ENCODE measurements at places on chromosomes 13 and 19.

DNA sequence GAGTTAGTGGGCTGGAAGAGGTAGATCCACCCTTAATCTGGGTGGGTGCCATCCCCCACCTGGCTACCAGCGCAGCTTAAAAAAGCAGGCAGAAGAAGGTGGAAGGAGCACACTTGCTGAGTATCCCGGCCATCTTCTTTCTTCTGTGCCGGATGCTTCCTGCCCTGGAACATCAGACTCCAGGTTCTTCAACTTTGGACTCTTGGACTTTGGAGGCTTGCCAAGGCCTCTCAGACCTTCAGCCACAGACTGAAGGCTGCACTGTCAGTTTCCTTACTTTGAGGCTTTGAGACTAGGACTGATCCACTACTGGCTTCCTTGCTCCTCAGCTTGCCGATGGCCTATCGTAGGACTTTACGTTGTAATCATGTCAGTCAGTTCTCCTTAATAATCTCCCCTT lies 127.6 kb upstream of the GPC6 start:
- H3K4me3 ChIP-seq, result no peak overlapping the region
- no peaks in the 10 kb centered on the region for H3K4me1 ChIP-seq
- H3K27ac ChIP-seq, result no peak overlapping the region
- no peaks in the 10 kb centered on the region for H3K27me3 ChIP-seq

DNA sequence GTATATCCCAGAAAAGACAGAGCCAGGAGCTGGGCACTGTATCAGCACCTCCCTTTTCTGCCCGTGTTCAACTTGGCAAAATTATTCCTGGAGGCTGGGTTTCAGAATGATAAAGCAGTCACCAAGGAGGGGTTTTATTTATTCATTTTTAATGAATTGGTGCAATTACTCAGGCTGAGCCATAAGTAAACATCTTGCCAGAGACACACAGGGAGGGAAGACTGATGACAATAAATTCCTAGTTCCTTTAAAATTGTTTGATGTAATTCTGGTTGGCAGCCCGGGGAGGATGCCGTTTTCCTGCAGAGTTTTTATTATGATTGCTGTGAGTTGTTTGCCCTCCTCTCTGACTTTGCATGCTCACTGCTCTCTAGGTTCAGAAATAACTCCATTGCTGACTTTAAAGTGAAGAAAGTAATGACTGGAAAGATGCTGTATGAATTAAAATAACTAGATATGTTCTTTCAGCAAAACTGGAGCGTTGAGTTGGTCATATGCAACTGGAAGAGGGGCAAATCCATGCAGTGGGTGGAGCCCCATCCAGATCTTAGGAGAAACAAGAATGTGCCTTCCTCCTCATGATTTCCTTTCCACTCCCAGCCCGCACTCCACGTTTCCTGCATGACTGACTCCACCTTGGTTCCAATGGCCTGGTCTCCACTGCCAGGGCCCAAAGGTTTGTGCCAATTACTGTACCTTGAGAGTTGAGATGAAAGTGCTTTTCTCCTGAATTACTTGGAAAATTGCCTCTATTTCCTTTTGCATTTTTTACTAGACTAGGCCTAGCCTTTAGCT lies 182.1 kb downstream of the RFC3 start:
- H3K4me1 ChIP-seq, result no peaks in the 10 kb centered on the region
- DNase-seq, result no peak
- no peaks in the 10 kb centered on the region for H3K27me3 ChIP-seq
- H3K36me3 ChIP-seq, result no peaks in the 10 kb centered on the region
- H3K4me3 ChIP-seq, result no peak overlapping the region

DNA sequence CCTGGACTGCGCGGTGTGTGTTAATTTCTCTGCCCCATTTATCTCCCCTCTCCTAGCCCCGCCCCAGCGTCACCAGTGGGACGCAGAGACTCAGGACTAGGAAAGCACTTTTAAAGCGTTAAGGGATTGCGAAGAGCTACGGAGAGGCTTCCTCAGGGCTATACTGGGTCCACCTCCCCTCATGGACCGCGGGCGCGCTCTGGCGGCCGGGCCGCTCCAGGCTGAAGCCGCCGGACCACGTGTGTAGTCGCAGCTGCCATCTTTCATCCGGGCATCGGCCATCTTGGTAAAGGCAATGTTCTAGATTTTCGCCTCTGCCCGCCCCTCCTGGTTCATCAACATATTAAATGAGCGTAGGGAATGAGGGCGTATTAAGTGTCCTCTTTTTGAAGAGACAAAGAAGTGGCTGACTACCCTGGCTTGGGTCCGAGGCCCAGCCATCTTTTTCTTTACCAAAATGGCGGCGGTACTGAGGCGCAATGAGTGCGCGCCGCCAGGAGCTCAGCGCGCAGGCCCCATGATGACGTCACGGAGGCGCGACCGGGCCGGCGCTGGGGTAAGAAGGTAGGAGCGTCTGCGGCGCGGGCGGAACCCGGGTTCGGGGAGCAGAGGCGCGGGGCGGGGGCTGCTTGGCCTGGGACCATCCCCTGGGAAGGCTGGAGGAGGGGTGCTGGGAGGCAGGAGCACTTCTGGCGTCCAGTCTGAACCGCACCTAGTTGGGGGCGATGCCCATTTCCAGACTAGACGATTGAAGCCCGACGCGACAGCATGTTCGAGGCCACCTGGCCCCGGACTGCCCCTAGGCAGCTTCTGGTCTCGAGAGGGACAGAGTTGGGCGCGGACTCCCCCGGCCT lies at the start of gene CCDC124:
TSS of gene CCDC124 (plus strand) at position 531 of the 854 bp plus-strand sequence. CDS start 3,406 bp downstream, outside the sequence.
- H3K4me3 ChIP-seq, result peak within 1 kb of the TSS; percentile 81
- DNase-seq, result peak; percentile 98
- H3K27me3 ChIP-seq, result no peaks in the 10 kb centered on the region
- peaks cover 18% of the 10 kb centered on the region for H3K4me1 ChIP-seq
- H3K27ac ChIP-seq, result peak within 1 kb of the TSS; percentile 94

DNA sequence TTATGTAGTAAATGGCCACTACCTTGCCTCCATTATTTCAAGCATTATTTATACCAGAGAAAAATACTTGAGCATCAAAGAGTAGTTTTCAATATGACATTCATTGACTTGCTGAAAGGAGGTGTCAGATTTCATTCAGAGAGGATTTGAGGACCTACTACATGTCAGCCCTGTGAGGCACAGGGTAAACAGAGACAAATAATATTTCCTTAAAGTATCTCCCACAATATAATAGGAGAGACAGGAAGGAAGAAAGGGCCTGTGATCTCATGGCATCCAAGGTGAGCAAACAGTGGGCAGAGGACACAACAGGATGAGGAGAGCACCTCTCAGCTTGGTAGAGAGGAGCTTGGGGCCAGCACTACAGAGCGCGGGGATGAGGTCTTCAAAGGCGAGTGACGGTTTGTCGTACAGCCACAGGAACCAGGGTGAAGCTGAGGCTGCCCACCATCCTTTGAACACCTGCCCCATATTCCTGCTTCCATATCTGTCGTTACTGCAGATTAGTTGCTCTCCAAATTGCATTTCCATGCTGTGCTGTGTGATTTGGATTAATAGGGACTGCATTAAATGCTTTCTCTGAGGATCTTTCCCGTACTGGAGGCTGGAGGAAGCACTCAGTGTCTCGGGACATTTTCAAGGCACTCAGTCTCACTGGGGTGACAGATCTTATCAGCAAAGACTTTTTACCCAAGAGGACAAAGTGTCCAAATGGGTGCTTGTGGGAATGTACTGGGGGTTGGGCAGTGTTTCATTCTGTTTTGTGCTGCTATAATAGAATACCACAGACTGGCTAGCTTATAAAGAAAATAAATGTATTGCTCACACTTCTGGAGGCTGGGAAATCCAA lies 59.2 kb downstream of the GJA3 start:
- peaks cover 14% of the 10 kb centered on the region for H3K27me3 ChIP-seq
- DNase-seq, result no peak
- no peak overlapping the region for H3K27ac ChIP-seq
- H3K4me1 ChIP-seq, result no peaks in the 10 kb centered on the region

- no peaks in the 10 kb centered on the region for H3K4me1 ChIP-seq
- peaks cover 97% of the 10 kb centered on the region for H3K36me3 ChIP-seq
- no peak overlapping the region for H3K4me3 ChIP-seq
- no peaks in the 10 kb centered on the region for H3K27me3 ChIP-seq
Observed at GRCh38 chr13:98007001-98007400, 53.5 kb downstream of the IPO5 start.

DNA sequence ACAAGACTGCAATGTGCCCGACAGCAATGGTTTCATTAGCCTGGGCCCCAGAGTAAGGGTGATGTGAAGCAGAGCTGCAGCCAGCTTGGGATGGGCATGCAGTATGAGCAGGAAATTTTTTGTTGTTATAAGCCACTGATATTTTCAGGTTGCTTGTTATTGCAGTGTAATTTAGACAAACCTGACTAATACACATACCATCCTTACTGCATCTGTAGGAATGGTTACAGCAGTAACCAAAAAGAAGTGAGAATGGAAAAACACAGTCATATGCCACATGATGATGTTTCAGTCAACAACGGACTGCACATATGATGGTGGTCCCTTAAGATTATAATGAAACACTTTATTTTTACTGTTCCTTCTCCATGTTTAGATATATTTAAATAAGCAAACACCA lies 8.6 kb upstream of the POMP start:
- no peak for DNase-seq
- no peak overlapping the region for H3K4me3 ChIP-seq
- H3K27ac ChIP-seq, result no peak overlapping the region
- H3K36me3 ChIP-seq, result peaks cover 5% of the 10 kb centered on the region
- peaks cover 23% of the 10 kb centered on the region for H3K4me1 ChIP-seq

DNA sequence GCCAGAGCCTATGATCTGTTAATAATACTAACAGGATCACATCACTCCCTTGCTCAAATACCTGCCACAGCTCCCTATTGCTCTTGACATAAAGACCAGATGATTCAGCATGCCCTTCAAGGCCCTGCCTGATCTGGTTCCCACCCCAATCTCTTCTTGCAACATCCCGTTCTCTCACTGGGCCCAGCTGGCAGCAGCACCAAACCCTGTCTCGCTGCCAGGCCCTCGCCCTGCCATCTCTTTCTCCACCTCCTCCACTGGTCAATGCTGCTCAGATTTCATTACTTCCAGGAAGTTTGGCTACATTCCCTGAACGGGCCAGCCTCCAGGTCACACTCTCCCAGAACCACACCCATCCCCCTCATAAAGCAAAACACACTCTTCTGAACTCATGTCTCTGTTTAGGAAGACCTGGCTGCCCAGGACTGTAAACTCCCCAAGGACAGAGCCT lies 8.6 kb upstream of the BCAT2 start:
- no peaks in the 10 kb centered on the region for H3K36me3 ChIP-seq
- DNase-seq, result no peak
- H3K27ac ChIP-seq, result peak overlapping the region; percentile 52
- H3K27me3 ChIP-seq, result no peaks in the 10 kb centered on the region
- H3K4me3 ChIP-seq, result no peak overlapping the region
- no peaks in the 10 kb centered on the region for H3K4me1 ChIP-seq

Data from spleen (tissue), 13 donors.